ENCODE measurements at places on chromosomes 7 and 10. TPM values are rescaled to one million over a fixed set of nuclear protein-coding genes. Genes with fewer than 3 reads are reported as not detected.

The SPDYE11 gene
- 0.48 TPM for polyA plus RNA-seq

The NXPH1 gene
- 24.9 TPM for polyA plus RNA-seq

The SOSTDC1 gene
- polyA plus RNA-seq: 0.52 TPM

The BTBD16 gene
- polyA plus RNA-seq: not detected

The RBM28 gene
- polyA plus RNA-seq: 18.9 TPM

The SPDYE9 gene
- polyA plus RNA-seq: 0.48 TPM

The ERVW-1 gene
- polyA plus RNA-seq: not detected

The MYL10 gene
- polyA plus RNA-seq: not detected

The ITGA8 gene
- polyA plus RNA-seq: 0.11 TPM

All from neural cell (in vitro differentiated cells).